Esophagus squamous epithelium (tissue), 5 donors: ENCODE measurements at places on chromosomes 3 and 15.

DNA sequence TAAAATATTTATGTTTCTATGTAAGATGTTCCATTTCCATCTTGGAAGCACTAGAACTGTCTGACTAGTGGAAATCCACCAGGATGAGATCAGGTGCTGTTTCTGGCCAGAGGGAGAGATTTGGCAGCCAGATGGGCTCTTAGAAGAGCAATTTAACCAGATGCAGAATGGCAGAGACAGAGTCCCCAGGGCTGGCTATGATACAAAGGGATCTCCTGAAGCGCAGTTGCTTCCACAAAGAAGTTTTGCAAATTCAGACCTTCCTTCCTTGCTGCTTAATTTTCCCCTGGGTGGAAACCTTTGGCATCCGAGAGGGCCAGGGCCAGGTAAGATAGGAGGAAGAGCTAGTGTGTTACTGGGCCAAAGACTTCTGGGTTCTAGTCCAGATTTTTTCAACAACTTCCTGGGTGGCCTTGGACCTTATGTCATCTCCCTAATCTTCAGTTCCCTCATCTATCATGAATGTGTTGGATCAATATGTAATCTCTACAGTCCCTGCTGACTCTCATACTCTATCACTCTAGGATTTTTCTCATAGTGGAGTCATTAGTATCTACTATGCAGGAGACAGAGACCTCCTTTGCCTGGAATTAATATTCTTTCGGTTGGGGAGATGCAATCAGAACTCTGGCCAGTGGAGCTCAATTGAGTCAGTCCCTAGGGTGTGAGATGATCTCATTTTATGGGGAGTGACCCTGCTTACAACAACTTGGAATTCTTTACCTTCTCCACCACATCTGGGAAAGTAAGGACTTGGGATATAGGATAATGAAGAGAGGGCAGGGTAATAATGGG lies 41.1 kb upstream of the NDUFB4 start:
- no peak for DNase-seq

DNA sequence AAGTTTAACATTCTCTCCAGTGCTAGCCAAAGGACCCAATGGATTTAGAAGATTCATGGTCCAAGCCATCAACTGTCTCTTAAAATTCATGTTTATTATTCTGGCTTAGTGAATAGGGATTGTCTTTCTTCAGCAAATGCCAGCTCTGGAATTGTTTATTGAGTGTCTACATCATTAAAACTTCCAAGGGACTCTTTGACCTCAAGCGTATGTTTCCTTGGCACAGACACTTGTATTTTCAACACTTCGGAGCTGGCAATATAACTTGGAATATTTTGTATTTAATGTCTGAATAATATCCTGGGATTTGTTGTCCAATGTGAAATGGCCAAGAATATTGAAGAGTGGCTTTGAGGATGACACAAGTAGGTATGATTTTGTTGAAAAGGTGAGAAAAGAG lies 204.2 kb downstream of the EPHA3 start:
- no peak for DNase-seq

DNA sequence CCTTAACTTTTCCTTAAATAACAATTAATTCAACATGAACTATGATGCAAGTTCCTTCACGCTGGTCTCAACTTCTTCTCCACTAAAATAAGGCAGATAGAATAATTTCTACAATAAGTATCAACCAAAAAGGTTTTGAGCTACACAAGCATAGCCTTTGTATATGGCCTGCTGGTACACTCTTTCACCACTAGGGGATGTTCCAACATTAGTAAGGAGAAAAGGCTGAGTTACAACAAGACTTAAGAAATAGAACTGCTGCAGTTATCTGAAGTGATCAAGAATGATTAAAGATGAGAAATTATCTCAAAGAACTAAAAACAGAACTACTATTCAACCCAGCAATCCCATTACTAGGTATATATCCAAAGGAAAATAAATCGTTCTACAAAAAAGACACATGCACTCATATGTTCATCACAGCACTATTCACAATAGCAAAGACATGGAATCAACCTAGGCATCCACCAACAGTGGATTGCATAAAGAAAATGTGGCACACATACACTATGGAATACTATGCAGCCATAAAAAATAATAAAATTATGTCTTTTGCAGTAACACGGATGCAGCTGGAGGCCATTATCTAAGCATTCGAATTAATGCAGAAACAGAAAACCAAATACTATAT lies 14.4 kb downstream of the ATP13A3 start:
- no peak for DNase-seq

DNA sequence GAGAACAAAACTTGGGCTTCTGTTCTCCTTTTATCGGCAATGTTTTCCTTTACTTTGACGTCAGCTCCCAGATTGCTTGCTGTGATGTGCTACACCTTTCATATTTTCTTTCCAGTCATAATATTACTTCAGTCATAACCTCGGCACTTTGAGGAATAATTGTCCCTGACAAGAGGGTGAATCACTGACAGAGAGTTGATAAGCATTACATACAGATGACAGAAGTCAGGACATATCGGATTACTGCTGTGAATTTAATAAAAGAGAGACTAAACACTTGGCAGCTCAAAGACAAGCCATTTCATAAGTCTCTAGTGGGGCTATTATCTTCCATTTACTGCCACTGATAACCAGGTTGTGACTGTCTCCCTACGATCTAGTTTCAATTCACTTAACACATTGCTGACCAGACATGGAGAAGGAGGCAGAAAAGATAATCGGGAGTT lies 362.1 kb upstream of the ARRDC4 start:
- no peak for DNase-seq

GRCh38 chr3:195197765-195198425 lies 73.1 kb downstream of the XXYLT1 start:
- DNase-seq = no peak

DNA sequence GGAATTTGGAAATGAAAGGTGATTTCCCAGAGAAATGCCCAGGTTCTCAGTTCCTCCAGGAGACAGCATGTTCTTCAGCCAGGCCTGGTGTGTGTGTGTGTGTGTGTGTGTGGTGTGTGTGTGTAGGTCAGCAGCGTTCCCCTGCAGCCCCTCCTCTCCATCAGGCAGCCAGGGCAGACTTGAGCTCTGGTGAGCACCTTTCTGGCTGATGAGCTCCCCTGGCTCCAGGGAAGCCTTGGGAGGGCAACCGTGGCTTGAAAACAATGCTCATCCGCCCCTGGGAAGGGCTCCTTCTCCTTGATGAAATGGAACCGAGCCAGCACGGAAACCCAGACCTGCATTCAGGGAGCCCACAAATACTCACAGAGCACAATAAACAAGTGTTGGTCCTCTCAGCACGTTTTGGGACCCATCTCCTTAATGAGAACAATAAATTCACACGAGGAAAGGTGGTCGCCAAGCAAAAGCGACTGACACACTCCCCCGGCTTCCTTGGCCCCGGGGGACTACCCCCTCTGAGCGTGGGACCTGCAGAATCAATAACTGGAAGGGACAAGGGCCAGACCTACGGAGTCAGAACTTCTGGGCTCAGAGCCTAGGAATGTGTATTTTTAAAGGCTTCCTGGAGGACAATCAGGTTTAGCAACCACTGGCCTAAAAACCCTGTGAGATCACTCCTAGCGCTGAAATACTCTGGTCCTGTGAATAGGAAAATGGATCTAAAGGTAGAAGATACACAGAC lies 38.6 kb upstream of the HES1 start:
- DNase-seq = no peak

DNA sequence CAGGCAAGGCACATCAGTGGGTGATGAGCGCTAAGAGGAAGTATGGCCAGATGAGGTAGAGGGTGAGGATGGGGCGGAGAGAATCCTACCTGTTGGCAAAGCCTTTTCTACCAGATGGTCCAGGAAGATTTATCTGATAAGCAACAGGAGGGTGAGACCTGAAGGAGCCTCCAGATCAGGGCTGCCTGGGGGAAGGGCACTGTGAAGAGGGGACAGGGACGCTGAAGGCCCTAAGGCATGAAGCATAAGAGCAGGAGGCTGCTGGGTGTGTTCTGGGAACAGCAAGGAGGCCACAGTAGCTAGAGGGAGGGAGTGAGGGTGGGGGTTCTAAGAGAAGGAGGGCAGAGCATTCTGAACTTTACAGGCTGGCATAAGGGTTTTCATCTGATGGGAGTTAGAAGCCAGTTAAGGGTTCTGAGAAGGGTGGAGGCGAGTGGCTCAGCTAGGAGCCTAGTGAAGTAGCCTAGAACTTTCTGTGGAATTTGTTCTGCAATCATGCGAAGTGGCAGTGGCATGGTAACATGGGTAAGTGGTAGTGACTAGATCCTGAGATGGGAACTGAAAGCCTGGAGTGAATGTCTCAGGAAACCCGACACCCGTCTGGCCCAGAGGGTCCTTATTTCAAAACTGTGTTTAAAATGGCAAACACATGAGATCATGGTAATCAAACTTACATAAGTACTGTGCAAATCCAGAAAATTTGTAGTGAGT lies 29.9 kb downstream of the CGNL1 start:
- DNase-seq = no peak

GRCh38 chr3:49104052-49104426 lies 518 bp downstream of the QARS1 start:
- DNase-seq = no peak

DNA sequence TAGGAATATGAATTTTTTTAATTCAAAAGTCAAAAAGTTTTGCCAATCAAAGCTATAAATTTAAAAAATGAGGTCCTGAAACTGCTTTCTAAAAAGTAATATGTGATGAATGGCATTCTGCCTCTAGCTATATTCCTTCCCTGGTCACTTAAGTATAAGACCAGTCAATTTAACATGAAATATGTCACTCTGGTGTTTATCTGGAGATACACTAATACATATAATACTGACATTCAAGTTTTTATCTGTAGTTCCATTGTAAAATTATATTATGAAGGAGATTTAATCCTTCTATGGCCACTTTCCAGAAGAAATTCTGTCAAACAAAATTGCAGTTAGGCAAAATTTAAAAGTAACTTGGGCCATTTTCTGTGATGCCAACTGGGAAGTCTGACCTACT lies 236.8 kb downstream of the CNTN3 start:
- DNase-seq = no peak

DNA sequence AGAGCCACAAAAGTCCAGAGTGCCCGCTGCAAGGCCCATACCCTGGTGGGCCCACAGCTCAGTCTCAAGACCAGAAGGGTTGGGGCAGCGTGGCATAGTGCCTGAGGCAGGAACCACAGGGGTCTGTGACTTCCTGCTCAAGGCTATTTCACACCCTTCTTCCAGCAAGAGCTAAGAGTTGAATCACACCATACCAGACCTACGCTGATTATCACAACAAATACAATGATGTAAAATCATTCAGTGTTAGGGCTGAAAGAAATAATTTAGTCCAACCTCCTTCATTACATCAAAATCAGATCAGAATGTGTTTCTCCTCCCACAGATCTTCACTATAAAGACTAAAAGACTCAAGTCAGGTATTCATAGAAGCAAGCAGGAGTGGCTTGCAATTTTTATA lies 27.8 kb upstream of the ST8SIA2 start:
- no peak for DNase-seq

- no peak for DNase-seq
Observed at GRCh38 chr3:12454076-12454815, 30.0 kb upstream of the TSEN2 start.

DNA sequence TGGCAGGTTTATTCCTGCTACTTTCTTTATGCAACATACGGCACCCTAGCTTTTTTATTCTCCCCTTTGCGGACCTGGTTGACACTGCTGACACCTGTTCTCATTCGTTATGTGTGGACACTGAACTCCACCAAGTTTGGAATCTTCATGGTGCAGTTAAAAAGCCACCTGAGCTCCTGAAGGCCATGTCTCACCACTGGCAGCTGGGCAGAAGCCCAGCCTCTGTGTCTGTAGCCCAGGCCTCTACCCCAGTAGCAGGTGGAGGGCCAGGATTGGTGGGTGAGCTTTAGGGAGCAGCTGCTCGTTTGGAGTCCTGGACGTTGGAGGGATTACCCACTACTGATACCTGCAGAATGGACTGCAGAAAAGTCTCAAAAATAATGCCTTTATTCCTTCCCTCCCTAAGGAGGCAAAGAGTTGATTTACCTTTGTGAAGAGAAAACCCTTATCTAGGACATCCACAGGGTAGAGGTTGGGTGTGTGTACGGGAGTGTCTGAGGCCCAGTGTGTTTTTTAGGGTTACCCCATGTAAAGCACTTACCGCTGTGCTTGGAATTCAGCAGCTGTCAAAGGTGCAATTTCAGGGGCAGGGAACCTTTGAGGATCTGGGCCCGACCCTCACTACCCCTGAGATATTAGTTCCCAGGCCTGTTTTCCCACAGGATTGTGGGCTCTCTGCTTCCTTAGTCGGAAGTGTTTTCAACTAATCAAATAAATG lies 637 bp upstream of the CCNDBP1 start:
- DNase-seq = no peak

DNA sequence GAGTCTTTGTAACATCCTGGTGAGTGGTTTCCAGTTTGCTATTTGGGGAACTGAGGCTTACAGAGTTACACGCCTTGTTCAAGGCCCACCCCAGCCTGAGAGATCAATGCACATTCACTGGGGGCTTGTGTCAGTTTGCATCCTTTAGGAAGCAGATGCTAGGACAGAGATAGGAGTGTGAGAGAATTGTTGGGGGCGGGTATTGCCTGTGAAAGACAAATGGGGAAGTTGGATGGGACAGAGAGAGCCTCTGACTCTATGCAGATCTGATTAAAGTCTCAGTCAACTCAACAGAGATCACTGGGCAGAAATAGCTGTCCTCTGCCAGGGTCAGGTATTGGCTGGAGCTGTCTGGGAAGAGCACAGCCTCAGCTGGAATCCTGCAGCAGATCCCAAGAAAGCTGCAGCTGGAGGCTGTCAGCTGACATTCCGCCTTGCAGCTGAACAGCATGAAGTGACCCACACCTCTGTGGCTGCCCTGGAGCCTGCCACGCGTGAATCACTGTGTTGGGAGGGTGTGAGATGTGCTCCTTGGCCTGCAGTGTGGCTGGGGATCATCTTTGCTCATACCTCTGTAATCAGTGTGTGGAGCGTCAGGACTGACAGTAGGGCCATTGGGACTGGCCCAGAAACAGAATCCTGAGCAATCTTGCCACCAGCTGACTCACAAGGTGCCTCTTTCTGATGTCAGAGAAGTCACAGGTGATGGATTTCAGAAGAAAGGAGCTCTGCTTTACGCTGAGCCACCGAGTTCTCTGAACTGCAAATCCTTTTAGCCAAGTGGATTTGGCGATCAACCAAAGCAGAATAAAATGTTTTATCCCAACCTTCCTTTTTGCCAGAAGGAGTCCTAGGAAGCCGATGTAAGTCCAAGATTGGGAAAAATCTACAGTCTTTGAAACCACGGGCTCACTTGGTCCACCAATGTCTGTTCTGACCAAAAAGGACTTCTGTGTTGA lies 284.1 kb upstream of the LRRFIP2 start:
- no peak for DNase-seq

DNA sequence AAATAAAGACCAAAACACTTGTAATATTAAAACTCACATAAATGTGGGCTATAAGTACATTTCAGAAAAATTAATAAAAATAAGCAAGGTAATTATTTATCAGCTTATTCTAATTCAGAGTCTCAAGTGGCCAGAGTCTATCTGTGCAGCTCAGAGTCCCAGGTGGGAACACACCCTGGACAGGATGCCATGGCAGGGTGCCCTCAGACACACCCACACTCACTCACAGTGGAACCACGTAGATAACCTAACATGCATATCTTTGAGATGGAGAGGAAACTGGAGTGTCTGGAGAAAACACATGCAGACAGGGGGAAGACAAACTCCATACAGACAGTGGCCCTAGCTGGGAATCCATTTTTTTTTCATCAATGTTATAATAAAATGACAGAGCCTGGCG lies 37.2 kb downstream of the FSIP1 start:
- no peak for DNase-seq

GRCh38 chr3:55818485-55818884 lies 331.4 kb upstream of the WNT5A start:
- no peak for DNase-seq
